ENCODE measurements at places on chromosomes 5 and 9.

- DNase-seq, result no peak
Observed at GRCh38 chr5:417301-418161, 25.4 kb upstream of the EXOC3 start.

- DNase-seq, result no peak
Observed at GRCh38 chr5:122420537-122421236, 108.7 kb downstream of the SNCAIP start.

- no peak for DNase-seq
Observed at GRCh38 chr5:14483504-14484157, 98.0 kb upstream of the OTULINL start.

DNA sequence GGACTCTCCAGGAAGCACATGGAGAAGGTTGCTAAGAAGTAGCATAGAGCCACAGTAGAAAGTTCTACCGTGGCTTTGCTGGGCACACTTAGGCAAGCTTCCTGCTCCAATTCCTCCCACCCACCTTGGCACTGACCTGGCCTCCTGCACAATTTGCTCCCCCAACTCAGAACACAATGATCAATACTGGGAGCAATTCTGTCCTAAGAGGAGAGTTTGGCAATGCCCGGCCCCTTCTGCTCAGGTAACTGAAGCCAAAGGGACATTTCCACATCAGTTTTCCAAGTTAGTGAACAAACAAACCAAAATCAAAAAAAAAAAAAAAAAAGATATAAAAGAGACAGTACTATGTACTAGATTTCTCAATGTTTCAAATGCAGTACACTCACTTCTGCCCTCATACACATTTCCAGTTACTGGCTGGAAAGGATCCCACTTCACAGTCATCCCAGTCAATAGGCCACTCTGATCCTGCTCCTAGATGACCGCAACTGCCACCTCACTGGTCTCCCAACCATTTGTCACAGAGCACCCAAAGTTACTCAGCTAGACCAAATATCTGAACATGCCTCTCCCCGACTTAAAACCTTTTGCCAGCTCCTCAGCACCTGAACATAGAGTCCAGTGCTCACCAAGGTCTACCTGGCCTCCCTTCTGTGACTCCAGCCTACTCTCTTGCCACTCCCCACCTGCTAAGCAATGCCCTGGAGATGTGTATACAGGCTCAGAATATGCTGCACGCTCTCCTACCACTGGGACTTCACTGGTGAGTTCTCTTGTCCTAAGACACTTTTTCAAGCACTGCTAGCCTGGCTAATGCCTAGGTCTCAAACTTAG lies 21.3 kb downstream of the ABCA1 start:
- DNase-seq, result no peak

DNA sequence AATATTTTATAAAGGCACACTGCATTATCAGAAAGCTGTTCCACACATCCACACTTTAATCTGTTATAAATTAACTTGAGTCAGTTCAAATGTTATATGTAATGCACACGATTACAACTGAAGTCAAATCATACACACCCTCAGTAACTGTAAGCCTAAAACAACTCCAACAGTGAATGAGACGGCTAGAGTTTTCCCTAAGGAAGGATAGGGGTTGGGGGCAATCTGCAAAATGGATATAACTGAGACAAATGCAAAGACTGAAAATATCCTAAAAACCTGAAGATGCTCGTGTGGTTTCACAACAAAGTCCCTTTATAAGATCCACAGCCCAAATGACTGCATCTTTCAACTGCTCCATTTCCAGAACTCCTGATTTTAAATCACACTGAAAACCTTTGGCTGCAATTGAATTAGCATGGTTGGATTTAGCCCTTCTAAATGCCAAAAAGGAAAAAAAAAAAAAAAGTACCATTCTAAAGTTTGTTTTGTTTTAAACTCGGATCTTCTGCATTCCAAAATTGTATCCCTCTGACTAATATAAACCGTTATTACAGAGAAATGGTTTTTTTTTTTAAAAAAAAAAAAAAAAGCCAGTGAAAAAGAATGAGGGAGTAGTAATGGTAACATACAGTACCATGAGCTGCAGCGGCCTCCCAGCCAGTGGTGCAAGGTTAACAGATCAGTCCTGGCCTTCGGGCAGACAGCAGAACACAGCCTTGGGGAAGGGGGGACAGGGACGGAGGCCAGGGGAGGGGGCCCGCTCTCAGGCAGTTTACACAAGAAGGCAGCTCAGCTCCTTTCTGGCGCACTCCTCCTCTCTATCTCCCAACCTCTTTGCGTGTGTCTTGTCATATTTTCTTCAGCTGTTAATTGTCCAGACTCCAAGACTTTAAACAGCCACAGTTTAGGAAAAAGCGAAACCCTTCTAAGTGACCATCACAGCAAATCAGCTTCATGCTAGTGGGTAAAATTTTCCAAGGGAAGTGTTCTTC lies 166.1 kb downstream of the BNC2 start:
- no peak for DNase-seq

- DNase-seq, result no peak
Observed at GRCh38 chr5:105475401-105475800, 1912.8 kb upstream of the NUDT12 start.

GRCh38 chr5:104708027-104708426 lies 1145.4 kb upstream of the NUDT12 start:
- DNase-seq, result no peak

DNA sequence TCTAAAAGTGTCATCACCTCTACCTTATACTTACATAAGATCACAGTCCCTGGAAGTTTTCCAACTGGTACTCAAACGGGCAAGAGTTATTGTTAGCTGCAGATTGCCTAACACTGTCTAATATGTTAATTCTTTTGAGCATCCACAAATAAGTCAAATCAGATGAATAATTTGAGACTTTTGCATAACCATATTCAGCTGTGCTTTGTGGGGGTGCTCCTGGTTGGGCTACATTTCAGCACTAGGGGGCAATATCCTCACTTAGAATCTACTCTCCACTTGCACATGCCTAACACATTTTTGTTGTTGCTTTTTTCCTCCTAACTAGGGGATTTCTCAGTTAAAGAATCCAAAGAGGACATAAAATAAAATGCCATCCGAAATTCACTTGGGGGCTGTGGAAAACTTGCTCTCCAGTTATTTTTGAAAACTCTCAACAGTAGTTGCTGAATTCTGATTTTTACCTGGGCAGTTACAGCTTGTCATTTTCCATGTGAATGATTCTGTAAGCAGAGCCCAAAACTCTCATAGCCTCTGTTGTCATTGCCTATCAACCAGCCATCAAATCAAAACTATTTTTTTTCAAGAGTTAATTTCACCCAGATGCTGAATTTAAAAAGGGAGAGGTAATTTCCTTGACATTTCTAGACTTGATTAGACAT lies 71.5 kb downstream of the TRIM36 start:
- DNase-seq, result no peak

DNA sequence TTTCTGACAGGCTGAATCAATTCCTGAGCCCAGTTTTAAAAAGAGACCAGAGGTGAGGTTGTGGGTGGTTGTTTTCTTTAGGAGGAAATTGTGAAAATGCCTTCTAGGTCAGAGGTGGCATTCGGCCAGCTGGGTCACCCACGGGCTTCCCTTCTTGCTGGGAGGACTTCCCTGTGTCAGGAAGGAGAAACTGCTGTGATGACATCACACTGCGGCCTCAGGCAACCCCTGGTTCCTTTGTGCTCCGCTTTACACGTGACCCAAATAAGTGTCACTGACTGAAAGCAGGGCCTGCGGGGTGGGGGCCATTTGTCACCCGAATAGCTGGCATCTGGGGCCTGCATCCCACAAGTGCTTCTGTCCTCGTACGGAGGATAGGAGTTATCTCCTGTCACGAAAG lies 39.7 kb downstream of the FABP6 start:
- no peak for DNase-seq

DNA sequence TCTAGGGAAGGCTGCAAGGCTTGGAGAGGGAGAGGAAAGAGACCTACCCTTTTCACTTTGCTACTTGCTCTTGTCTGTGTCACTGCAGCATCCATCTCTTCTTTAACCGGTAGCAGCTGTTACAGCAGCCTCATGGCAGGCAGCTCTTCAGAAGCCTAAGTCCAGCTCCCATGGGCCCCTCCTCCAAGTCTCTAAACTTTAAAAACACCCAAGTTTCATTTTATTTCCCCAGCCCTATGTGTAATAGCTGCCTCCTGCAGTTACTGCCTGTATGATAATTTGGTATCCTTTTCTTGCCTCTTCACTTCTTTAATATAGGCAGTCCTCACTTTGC lies 313.1 kb upstream of the PIK3R1 start:
- DNase-seq, result no peak

DNA sequence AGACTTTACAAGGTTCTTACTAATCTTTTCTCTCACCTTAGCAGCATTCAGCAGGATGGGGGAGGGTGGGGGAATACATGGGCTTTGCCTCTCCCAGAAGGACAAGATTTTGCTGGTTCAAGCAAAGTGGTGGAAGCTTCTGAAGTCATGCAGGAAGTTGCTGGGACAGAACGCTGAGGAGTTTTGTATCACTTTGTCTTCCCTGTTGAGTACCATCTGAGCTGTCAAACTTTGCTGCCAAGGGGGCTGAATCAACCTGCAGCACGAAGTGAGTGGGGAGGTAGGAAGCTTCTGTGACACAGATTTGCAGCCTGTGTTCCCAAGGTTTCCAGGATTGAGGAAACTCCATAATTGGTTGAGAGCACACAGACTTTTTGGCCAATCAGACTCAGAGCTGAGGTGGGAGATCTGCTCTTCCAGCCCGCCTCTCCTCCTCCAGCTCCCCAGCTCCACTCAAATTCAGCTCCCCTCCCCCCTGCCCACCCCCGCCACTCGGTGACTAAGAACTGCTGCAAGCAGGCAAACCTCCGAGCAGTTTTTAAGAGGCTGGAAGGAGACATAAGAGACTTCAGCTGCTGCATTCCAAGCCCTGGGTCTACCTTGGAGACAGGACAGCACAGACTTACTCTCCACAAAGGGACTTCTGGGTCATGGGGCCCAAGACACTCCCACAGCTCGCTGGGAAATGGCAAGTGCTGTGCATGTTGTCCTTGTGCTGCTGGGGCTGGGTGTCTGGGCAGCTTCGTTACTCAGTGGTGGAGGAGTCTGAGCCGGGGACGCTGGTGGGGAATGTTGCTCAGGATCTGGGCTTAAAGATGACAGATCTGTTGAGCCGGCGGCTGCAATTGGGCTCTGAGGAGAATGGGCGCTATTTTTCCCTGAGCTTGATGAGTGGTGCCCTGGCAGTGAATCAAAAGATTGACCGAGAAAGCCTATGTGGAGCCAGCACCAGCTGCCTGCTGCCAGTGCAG lies at the start of gene PCDHGC5:
Gene PCDHGC5, plus strand, starts transcription at position 491 of the 971 bp plus-strand sequence. Its CDS starts 160 bp downstream, at position 651.
- DNase-seq, result no peak

DNA sequence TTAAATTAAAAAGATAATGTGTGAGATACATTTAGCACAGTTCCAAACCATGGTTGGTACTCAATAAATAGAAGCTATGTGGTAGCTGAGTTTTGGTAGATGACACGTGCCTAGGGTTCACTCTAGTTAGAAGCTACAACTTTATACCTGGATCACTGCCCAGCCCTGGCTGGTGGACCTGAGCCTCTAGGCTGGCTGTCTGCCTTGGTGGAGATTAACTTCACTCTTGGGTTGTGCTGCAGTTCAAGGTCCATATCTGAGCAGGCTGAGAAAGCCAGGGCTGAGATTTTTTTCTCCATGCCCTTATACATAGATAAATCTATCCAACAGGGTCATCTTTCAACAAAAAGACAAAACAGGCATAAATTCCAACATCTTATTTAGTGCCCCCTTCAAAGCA lies 44.6 kb upstream of the SPDL1 start:
- no peak for DNase-seq

DNA sequence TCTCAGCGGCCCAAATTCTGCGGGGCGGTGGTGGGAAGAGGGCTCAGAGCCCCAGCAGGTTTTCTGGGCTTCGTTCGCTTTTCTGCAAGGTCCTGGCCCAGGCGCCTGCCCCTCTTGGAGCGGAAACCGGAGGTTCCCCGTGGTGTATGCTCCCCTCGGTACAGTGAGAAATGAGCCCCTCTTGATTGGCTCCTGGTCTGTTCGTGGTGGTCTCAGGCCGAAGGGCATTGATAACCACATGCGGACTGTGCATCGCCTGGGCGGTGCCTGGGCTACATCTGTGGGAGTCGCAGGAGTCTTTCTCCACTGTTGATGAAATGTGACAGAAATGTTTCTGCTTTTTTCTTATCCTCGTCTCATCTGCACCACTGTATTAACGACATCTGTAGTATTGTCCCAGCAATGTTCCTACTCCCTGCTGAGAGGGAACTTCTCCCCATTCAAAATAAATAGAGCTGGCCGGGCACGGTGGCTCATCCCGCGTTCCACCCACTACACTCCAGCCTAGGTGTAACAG lies 682 bp downstream of the MAN1B1 start:
- no peak for DNase-seq

- no peak for DNase-seq
Observed at GRCh38 chr5:166962461-166962860, 1329.0 kb upstream of the WWC1 start.

All from cerebellar nuclear complex (tissue), 1 donor.